ENCODE measurements at places on chromosomes 3 and 15.

DNA sequence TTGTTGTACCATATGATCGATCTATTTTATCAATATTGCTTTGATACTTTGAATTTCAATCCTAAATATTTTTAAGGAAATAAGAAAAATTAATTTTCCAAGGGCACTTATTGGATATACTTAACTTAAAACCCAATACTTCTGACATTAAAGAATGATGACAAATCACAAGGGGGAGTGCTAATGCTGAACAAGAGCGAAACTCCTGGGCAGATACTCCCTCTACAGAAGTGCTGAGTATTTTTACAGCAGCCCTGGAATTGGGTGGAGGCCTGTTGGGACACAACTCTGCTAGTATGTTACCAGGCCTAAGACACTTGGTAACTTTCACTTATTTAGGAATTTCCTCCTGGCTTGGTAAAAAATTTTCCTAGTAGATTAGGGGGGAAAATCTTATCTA lies 46.2 kb downstream of the DENND6A start:
- no peak for DNase-seq

GRCh38 chr3:139532976-139533375 lies 6.6 kb downstream of the RBP1 start:
- DNase-seq, result no peak

DNA sequence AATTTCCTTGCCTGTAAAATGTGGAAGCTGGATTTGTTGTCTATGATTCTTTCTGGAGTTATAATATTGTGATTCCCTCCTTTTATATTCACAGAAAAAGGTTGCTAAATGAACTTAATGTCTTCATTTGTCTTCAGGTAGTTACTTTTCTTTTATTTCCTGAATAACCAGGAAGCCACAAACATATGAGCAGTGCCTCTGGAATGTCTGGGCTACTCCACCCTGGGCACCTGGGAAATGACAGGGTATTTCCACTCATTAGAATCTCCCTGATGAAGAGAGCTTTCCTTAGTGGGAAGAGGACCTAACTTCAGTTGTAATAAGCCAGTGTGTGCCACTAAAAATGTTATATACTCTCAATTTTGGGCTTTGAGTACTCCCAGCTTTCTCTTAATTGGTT lies 3.8 kb upstream of the SLMAP start:
- DNase-seq, result no peak

DNA sequence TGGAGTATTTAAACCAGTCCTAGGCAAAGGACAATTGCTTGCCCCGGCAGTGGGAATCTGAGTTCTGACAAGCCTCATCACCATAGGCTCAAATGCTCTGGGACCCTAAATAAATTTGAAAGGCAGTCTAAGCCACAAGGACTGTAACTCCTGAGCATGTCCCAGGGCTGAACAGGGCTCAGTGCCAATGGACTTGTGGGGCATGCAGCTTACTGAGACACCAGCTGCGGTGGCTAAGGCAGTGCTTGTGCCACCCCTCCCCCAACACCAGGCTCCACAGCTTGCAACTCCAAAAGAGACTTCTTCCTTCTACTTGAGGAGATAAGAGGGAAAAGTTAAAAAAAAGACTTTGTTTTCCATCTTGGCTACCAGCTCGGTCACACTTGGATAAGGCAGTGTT lies 289.7 kb upstream of the DCBLD2 start:
- no peak for DNase-seq
